Hippocampal formation (tissue), 2 donors: ENCODE measurements at places on chromosomes 2 and 18.

DNA sequence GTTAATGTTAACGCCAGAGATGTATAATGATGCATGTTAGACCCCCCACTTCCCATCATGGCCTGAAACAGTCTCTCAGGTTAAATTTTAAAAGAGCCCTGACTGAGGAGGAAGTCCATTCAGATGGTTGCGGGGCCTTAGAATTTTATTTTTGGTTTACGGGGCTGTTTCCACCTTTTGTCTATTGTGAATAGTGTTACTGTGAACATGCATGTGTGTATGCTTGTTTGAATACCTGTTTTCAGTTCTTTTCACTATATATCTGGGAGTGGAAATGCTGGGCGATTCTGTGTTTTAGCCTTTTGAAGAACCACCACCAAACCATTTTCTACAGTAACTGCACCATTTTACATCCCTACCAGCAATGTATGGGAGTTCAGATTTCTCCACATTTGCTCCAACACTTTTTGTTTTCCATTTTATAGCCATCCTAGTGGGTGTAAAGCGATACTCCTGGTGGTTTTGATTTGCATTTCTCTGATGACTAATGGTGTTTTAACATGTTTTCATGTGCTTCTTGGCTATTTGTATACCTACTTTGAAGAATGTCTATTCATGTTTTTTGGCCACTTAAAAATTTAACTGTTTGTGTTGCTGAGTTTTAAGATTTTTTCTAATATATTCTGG lies 133.0 kb downstream of the MYO3B start:
- DNase-seq: no peak

- DNase-seq: no peak
Observed at GRCh38 chr2:105972246-105972645, 221.9 kb downstream of the UXS1 start.

- no peak for DNase-seq
Observed at GRCh38 chr2:65300134-65300760, 72.6 kb downstream of the ACTR2 start.

DNA sequence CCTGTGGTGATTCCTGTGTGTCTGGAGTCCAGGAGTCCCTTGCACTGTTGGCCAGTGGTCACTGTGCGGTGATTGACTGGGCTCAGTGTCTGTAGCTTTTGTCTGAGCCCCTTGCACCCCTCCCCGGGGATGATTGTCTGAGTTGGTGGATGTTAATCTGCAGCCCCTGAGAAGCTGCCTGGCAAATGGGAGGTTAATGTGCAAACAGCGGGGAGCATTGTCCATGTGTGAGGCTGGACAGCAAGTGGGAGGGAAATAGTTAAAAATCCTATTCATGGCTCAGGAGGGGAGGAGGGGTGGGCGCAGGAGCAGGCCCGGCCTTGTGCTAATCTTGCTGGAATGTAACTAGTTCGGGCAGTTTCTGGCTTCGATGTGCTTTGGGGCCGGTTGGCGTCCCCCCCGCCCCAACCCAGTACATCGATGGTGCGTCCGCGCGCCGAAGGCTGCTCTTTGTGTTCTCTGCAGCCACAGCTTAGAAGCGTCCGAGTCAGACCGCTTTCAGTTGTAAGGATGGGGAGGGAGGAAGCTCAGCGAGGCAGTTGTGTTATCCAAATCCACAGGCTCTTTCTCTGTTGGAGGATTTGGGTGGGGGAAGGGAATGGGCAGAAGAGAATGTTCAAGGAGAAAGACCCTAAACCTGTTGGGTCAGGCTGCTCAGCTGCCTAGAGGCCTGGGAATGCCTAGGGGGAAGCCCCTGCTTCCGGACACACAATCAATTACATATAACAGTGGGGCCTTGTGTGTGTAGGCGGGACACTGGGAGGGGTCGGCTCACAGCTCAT lies 71.8 kb downstream of the TGOLN2 start:
- no peak for DNase-seq

GRCh38 chr2:237901932-237902850 lies 42.8 kb downstream of the RAMP1 start:
- no peak for DNase-seq
